Stimulated activated CD4-positive, alpha-beta T cell treated with anti-CD3 and anti-CD28 coated beads, Interleukin-12 subunit alpha, Interleukin-12 subunit beta, amount 100 ng/mL, for 24 hours (primary cell): ENCODE measurements at places on chromosomes 6 and 20.

- DNase-seq = no peak
These were observed 47.3 kb downstream of the LRRN4 start for GRCh38 chr20:6006603-6006949.

- no peak for DNase-seq
These were observed 552.3 kb downstream of the KIF16B start for GRCh38 chr20:16020971-16021370.

DNA sequence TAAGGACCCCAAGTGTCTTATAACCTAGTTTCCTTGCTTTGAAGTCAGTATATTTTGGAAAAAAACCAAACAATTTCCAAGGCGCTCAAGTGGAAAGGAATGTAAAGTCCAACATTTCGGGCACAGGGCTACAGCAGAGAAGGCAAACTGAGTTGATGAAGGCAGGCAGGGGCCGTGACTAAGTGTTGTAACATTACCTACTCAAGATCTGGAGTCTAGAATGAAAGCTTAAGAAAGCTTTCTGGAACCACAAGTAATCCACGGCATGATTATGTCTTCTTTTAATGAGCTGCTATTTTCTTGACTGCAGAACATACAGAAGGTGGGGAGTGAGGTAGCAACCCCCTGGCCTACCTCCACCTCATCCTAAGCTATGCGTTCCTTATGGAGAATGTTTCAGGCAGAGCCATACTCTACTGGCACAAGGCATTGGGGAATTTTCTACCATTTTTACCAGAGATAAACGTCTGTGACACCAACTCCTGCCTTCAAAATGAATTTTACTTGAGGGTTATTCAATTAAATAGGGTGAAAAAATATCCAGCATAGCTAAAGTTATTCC, 4.3 kb downstream of the PPP1R10 start:
- no peak for DNase-seq

GRCh38 chr20:17917832-17918618, 50.6 kb downstream of the SNX5 start:
- DNase-seq = no peak

- DNase-seq = no peak
These were observed 8.8 kb downstream of the RAET1L start for GRCh38 chr6:150016324-150017185.

GRCh38 chr6:153210083-153210482, 79.0 kb upstream of the RGS17 start:
- DNase-seq = no peak

- DNase-seq = no peak
These were observed 257.4 kb downstream of the PLCB1 start for GRCh38 chr20:8389381-8390036.

DNA sequence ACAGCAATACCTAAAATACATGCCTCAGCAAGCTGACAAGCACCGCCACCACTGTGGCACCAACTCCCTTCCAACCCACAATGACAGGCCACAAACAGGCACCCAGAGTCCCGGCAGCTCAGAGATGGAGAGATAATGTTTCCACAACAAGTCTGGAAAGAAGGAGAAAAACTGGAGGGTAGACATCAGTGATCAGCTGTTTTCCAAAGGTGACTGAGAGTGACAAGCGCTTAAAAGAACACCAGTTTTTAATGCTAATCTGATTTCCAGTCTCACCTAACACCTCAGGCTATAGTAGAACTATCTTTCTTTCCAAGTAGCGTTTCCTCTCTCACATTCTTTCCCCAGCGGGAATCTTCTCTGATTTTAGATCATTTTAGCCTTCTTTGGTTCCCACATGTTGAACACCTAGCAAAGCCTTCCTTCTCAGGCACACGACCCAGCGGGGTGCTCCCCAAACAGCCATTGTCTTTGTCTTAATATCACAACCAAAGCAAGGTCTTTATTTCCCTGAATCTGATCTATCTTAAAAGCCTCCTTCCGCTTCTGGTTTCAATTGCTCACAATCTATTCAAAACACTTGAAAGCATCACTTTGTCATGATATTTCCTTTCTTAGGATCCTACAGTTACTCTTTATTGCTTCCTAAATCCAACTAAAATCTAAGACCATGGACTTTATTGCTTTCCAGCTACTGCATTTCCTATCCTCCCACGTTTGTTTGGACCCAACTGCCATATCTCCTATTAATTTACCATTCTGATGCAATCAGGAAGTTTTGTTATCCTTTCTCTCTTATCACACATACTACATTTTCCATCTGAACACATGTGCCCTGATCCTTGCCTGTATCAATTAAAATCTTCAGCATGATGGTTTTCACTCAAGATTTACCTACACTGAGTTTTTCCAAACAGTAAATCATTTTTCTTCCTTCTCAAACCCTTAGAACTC, 282.7 kb downstream of the ADGB start:
- DNase-seq = no peak

- DNase-seq = no peak
These were observed 13.5 kb upstream of the PDE10A start for GRCh38 chr6:165676435-165677068.

DNA sequence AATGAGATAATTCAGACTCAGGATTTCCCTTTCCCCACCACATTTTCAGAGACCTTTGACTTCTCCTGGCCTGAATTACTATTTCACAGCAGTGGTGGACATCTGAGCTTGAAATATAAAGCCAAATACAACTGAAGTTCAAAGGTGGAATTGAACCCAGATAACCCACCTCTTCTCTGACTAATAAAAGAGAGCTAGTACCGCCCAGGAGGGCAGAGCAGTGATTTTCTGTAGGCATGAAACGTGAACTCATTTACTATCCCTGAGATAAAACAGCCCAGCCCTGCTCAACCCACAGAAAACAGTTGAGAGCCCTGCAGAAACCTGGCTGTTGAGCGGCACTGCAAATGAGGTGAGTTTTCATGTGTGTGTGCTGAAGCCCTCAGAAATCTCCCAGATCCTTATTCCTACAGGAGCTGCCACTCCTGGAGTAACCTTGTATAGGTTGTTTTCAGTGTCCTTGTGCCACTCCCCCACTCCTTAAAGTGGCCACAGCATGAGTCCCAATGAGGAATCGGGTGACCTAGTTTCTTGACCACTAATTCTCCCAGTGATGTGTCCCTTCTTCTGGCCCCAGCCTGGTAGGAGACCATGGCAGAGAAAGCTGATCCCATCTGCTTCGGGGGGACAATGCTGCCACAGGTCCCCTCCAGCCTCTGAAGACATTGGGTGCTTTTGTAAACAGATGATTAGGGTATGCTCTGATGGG, 99.2 kb downstream of the NOL4L start:
- DNase-seq = no peak

- no peak for DNase-seq
These were observed 240.8 kb downstream of the SMOC2 start for GRCh38 chr6:168681748-168682147.

DNA sequence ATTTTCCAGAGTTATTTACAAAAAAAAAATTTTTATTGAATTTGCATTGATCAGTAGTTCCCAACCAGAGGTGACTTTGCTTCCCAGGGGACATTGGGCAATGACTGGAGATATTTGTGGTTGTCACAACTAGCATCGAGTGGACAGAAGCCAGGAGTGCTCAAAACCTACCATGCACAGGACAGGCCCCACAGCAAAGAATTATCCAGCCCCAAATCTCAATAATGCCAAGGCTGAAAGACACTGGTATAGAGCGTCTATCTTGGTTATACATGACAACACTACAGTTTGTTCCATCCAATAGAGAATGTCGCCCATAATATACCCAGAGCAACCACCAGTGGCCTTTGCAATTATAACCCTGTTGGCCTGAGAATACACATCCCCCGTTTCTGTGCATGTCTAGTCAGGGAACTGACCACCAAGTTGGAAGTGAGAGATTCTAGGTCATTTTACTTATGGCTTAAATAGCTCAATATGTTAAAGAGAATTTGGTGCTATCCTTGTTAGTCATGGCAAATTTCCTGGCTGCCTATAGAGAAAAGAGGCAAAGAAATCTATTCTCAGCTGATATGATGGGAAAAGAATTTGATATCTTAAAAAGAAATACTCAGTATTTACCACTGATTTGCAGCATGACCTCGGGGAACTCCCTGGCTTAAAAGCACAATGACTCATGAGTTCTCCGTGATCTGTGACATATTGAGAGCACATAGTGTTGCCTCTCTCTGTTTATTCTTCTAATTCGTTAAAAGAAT, 76.0 kb upstream of the ADTRP start:
- no peak for DNase-seq

- DNase-seq = no peak
These were observed 56.7 kb downstream of the GMPR start for GRCh38 chr6:16295060-16295459.

- no peak for DNase-seq
These were observed 188.8 kb downstream of the BACH2 start for GRCh38 chr6:90107771-90108282.

DNA sequence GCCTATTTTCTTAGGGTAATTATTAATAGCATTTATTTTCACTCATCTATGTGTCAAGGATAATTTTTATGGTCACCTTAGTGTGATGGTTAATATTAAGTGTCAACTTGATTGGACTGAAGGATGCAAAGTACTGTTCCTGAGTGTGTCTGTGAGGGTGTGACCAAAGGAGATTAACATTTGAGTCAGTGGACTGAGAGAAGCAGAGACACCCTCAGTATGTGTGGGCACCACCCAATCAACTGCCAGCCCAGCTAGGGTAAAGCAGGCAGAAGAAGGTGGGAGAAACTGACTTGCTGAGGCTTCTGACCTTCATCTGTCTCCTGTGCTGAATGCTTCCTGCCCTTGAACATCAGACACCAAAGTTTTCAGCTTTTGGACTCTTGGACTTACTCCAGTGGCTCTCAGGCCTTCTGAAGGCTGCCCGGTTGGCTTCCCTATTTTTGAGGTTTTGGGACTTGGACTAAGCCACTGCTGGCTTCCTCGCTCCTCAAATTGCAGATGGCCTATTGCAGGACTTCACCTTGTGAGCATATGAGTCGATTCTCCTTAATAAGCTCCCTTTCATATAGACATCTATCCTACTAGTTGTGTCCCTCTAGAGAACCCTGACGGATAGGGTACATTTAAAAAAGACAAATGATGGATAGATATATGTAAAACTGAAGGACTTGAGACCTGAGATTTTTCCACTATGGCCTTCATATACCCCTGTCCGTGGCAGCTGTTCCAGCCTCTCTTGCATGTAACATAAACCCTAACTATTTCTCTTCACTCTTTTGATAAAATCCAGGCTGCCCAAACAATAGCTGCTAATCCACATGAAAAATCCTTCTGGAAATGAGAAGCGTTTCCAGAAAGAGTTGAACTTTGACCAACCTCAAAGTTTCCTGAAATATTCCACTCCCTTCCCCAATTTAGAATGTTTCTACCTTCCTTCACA, 62.1 kb upstream of the RGS17 start:
- no peak for DNase-seq

DNA sequence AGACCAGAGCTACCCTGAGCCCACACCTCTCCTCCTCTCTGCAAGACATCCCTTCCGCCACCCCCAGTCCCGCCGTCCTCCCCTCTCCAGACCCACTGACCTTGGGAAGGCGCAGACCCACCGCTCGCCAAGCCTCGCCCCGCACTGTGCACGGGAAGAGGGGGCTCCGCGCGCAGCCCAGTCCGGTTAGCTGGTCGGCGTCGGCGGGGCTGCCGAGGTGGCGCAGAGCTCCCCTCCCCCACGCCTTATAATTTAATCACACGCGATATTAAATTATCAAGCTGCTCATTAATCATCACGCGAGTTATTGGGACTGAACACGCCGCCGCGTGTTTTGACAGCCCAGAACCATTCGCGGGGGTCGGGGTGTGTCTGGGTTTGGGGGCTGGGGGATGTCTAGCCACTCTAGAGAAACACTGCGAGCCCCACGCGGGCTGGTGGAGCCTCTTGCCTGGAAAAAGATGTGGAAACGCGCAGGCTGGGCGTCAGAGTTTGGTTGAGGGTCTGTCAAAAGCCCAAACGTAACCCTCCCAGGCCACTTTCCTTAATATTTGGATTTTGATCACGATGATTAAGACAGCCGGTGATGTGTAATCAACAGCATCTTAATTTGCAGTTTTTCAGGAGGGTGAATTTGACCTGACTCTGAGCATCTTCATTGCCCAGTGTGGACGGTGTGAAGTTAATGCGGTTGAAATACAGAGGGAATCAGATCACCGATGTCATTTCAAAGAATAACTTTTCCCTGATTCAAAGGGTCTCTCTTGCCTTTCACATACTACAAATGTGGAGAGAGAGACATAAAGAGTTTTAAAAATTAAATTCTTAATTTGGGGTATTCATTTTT, at the start of gene LINC00237:
Gene LINC00237, minus strand, starts transcription at position 188 of the 847 bp plus-strand sequence.
- no peak for DNase-seq

DNA sequence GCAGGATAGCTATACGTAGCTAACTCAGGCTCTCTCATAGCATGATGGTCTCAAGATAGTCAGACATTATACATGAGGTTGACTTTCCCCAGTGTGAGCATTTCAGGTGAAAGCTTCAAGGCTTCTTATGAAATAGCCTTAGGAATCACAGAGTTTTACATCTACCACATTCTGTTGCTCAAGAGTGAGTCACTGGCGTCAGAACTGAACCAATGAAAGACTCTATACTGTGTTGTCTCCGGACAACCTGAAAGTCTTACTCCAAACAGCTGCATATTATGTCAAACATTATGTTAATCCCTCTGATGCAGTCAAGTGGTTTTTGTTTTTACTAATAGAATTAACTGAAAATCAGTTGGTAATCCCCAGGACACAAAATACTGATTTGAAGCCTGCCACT, 79.8 kb upstream of the TRDN start:
- no peak for DNase-seq

DNA sequence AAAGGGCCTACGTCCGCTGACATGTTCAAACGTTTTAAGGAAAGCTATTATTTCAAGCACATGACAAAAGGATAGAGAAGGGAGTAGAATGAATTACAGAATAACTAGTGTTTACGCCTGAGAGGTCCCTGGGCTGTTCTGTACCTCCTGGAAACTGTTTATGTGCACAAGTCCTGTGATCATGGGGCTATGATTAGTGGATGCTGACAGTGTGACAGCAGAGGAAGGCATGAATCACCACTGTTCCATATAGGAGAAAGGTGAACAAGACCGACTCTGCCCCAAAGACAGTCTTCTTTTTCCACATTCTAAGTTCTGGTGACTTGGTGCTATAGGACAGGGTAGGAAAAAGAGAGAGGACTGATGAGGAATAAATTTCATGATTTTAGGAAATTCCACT, 249.2 kb upstream of the PRDM1 start:
- no peak for DNase-seq

DNA sequence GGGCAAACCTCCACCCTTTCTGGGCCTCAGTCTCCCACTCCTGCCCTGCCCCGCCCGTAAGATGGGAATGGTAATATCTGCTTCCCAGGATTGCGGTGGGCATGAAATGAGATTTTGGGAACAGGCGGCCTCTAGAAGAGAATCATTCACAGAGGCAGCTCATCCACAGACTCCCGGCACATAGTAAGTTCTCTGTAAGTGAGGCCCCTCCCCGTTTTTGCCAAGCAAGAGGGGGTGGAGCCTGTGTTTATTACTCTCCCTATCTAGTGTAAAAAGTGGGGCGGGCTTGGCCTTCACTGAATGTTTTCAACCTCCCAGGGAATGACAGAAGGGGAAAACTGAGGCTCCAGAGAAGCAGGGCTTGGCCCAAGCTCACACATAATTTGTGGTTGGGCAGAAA, 20.0 kb downstream of the SUN5 start:
- no peak for DNase-seq
